ENCODE measurements at places on chromosomes 12 and 14. TPM values are rescaled to one million over a fixed set of nuclear protein-coding genes. Genes with fewer than 3 reads are reported as not detected.

DNA sequence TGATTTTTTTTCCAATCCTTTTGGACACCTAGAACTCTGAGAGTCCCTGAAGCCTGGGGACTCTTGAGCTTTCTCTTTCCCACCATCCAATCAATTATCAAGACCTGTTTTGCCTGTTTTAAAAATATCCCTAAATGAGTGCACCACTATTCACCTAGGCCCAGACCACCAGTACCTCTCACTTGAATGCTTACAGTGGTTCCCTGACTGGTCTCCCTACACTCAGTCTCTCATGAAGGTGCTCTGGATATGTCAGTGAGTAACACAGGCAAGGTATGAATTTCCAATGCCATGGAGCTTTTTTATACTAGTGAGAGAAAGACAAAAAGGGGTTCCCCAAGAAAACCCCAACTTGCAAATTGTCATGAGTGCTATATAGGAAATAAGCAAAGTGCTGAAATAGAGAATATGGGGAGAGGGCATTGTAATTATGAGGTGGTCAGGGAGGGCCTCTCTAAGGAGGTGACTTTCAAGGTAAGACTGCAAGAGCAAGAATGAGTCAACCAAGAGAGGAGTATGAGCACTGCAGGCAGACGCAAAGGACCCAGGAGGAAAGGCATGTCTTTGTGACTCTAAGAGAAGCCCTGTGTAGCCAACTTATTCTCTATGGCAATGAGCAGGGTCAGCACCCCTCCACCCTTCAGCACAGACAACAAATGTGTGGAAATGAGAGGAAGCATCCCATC lies 85.3 kb upstream of the MBIP start:
- DNase-seq: no peak

DNA sequence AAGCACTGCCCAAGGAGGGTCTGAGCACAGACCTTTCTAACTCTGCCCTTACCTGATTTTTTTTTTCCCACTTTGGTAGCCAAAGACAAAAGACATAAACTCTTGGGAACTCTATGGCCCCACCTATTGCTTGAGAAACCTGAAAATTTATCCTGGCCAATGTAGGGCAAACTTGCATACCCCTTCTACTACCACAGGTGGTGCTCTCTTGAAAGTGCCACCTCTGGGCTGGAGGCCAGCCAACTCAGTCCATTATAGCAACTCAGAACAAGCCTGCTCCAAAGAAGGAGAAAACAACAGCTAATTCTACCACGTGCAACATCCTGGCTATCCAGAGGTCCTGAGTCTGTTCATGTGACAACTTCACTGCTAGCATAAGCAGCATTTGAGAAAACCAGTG lies 55.7 kb upstream of the ABCD2 start:
- DNase-seq: no peak

- no peak for DNase-seq
These were observed 4.7 kb downstream of the ACIN1 start for GRCh38 chr14:23090254-23090636.

GRCh38 chr12:115857923-115858322 lies 419.6 kb downstream of the MED13L start:
- DNase-seq: no peak

The ATP5MC2 gene
- total RNA-seq: 283 TPM

DNA sequence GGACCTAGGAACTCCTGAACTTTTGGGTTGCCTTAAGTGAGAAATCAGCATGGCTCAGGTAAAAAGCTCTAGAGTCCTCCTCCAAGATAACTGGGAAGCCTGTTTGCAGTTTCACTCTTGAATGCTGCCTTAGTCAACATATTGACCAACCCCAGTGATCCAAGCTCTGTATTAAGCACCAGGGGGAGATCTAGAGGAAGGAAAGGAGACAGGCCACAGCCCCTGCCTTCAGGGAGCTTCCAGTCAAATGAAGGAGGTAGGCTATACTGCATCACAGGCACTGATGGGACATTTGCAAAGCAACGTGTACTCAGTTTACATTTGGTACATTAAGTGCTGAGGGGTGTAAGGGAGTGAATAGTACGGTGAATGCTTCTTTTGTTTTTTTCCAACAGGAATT lies 1.2 kb upstream of the CSAD start:
- no peak for DNase-seq

The PXN gene
- total RNA-seq: 39.5 TPM

The UNC79 gene
- total RNA-seq: 29.5 TPM

The PKP2 gene
- 2.5 TPM for total RNA-seq

The MFAP5 gene
- total RNA-seq: not detected

DNA sequence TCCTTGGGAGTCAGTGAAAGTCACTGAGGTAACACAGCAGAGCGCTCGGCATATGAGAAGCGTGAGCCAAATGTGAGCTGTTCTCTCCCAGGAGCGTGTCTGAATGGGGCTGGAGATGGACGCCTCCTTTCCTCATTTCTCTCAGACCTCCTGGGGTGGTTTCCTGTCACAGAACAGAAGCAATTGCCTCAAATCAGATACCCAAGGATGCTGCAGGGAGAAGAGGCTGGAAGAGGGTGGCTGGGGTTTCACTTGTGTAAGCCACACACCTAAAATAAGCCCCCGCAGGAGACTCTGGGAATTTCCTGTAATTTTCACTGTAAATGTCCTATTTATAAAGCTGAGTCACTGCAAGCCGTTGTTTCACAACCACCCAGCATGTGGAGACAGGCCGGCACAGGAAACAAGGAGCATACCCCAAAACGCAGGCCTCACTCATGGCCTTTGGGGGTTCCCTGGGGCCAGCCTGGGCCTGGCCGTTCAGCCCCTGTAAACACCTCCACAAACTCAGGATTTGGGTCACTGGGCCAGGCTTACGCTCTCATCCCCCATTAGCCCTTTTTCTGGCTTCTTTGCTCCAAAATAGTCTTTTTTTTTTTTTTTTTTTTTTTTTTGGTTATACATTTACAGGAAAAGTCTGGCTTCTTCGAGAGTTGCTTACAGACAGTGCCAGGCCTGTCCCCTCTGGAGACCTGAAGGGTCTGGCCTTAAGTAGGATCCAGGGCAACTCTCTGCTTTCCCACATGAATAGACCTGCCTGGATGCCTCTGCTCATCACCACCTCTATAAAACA lies 55.3 kb downstream of the VCPKMT start:
- no peak for DNase-seq

The GPR84 gene
- total RNA-seq: not detected

GRCh38 chr14:61911574-61911973 lies 149.4 kb downstream of the SNAPC1 start:
- DNase-seq: no peak

DNA sequence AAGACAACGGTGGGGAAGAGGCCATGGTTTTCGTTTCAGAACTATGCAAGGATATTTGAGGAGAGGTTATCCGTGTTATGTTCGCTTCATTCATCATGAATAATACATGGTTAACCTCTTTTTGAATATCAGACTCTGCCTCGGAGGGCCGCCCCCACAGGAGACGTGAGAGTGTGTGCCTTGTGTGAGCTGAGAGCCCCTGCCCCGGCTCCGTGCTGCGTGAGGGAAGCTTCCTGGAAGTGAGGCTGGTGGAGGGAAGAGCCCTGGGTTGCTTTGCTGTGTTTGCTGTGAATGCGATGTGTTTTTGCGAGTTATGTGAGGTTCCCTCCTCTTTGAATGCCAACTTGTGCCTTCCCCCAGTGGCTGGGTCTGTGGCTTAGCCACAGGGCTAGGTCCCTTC lies 146.0 kb upstream of the RTL1 start:
- DNase-seq: no peak

DNA sequence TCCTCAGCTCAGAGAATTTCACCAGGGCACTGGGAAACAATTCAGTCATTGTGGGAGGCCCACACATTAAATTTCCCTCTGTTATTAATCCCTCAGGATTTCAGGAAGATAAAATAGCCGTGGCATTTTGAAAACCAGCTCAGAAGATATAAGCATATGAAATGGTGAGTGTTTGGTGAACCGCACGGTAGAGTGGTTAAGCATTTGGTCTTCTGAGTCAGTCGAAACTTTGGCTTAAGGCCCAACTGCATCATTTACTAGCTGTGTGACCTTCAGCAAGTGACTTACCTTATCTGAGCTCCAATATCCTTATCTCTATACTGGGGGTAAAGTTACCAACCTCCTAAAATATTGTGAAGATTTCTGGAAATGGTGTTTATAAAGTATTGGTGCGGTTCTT lies 5.2 kb upstream of the VRK1 start:
- no peak for DNase-seq

DNA sequence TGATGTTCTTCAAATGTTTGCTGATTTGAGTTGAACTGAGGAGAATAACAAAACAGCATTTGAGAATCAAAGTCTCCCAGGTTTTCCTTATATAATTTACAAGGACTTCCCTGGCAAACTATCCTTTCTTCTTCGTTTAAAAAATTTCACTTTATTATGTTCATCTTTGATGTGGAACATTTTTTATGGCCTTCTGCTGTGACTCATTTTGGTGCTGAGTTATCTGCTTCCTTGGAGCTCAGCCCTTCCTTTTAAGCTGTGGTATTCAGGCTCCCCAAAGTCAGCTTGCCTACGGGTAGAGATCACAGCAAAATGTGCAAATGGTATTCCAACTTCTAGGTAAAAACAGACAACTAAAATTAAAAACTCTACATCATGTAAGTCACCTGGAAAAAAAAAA lies 1.4 kb upstream of the ANO4 start:
- no peak for DNase-seq

DNA sequence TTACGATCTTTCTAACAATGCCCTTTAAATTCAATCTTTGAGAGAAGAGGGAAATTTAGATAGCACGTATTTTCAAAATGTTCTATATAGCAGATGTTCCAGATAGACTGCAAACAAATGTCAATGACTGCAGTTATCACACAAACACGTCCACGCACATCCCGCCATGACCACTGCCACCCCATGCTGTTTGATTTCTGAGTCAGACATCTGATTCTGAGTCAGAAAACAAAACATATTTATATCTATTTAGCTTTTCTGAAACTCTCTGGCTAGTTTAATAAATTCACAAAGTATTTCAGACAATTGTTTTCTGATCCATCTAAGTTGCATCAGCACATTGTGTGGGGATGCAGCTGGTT lies 105.9 kb upstream of the BCAT1 start:
- no peak for DNase-seq

The ACSM4 gene
- not detected for total RNA-seq

The NDUFA9 gene
- total RNA-seq: 130 TPM

The PLEKHD1 gene
- 1.3 TPM for total RNA-seq

GRCh38 chr14:99730876-99731546 lies 46.9 kb downstream of the CYP46A1 start:
- DNase-seq: peak; percentile 15

DNA sequence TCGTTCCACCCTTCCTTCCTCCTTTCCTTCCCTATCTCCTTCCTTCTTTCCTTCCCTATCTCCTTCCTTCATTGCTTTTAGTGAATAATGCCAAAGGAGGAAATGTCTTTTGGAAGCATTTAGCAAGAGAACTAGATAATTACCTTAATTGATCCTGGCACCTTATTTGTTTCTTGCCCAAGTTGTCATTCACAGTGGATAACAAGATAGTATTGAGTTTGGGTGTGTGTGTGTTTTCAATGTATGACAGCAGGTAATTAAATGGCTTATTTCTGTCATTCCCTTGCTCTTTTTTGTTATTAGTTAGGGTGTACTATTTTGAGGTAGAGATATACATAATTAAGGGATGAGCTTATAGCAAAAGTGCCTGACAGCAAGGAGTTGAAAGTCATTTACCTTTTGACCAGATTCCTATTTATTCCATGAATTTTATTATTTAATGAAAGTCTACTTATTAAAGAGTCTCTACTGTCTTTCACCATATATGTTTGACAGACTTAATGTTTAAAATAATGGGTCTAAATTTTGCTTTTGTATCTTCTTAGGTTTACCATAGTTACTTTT lies 30.2 kb downstream of the EID3 start:
- no peak for DNase-seq

DNA sequence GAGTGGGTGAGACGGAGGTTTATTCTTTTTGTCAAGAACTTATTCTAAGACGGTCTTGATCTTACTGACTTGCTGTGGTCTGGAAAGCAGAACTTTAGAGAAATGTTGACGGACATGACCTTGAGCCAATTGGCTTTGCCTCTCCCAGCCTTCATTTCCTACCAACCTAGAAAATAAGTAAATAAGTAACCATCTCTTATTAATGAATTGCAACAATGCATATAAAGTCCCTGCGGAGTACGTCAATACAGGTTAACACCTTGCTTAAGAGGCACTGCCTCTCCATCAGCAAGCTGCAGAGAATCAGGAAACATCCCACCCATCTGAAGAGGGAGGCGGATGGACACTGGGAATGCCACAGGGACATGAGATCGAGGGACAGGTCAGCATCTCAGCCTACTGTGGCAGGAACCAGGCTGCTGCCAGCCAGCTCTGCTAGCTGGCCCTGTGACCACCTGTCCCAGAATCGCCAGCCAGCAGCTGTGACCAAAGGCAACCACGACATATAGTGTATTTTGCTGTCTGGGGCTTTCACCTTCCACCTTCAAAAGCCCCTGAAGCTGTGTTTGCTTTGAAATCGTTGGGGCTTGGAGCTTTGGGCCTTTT lies 208.3 kb downstream of the BCL11B start:
- DNase-seq: no peak
